Retinal pigment epithelial cell (primary cell): ENCODE measurements at places on chromosomes 1 and 21.

DNA sequence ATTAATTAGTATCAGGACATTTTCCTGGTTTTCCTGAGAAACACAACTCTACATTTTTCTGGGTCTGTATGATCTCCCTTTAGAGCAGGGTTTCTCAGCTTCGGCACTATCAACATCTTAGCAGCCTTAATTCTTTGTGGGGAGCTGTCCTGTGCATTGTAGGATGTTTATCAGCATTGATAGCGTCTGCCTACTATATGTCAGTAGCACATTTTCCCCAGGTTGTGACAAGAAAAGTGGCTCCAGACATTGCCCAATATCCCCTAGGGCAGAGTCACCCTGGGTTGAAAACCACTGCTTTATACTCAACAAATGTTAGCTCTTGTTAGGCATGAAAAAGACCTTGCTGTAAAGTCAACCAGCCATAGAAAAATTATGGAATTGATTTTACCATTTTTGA lies 195.1 kb upstream of the FMN2 start:
- no peak for DNase-seq

- no peak for DNase-seq
Measured at GRCh38 chr1:33515607-33516006, 43.2 kb downstream of the ZSCAN20 start.

DNA sequence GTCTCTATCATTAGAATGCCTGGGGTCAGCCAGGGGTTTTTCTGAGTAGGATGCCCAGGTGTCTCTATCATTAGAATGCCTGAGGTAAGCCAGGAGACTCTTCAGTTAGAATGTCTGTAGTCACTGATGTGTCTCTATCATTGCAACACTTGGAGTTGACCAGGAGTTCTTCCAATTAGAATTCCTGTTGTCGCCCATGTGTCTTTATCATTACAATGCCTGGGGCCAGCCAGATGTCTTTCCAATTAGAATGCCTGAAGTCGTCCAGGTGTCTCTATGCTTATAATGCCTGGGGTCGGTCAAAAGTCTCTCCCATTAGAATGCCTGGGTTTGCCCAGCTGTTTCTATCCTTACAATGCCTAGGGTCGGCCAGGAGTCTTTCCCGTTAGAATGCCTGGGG lies 55.8 kb downstream of the RNF187 start:
- no peak for DNase-seq

DNA sequence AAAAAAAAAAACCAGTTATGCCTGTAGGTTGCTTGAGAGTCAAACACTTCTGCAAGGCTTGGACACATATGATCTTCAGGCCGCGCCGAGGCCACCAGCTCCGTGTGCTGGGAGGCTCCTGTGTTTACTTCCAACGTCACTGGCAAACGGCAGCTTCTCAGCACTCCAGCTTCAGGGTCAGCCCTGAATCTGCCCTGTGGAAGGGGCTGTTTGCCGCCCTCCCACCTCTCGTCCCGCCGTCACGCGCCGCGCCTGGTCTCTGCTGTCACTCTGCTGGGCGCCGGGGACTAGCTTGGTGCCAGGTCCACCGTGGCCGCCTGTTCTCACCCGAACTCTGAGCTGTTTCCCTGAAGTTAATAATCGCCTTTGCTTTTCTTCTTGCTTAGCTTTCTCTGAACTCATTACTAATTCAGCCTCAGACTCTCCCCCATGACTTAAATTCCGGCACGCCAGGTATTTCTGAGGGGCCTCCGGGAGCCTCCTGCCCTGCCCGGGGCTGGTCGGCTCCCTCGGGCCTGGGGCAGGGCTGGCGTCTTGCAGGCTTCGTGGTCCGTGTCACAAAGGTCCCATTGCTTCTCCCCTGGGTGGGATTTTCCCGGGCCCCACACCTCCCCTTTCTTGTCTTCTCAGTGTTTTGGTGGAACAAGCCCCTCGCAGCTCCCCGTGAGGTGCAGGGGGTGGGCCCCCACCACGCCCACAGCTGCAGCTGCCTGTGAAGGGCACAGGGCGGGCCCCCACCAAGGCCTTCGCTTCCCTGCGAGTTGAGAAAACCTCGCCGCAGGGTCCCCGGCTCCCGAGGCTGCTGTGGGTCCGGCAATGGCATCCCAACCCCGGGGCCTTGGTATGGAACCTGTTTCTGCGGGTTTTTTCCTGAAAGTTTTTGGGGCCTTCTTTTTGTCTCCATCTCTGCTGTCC lies 14.6 kb upstream of the C1orf159 start:
- peak; percentile 14 for DNase-seq

DNA sequence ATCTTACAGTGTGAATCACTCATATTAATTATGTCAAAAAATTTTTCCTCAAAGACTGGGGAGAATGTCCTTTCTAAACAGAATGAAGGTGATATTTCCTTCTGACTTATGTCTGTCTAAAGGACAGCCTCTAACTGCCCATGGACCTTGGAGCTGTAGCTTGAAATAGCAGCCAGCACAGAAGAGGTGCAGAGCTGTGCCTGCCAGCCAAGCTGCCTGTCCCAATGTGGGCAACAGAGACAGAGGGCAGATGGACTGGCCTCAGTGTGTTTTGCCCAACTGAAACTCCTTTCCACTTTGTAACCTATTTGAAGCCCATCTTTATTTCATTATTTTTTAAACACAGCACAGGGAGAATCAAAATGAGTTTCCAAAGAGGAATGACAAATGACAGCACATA lies 97.6 kb upstream of the DYNLT5 start:
- DNase-seq, result no peak
